NCI-H1694 (cell line): ENCODE measurements at places on chromosomes 12 and 14.

- DNase-seq: no peak
Measured at GRCh38 chr12:130621696-130622298, 94.3 kb downstream of the RIMBP2 start.

DNA sequence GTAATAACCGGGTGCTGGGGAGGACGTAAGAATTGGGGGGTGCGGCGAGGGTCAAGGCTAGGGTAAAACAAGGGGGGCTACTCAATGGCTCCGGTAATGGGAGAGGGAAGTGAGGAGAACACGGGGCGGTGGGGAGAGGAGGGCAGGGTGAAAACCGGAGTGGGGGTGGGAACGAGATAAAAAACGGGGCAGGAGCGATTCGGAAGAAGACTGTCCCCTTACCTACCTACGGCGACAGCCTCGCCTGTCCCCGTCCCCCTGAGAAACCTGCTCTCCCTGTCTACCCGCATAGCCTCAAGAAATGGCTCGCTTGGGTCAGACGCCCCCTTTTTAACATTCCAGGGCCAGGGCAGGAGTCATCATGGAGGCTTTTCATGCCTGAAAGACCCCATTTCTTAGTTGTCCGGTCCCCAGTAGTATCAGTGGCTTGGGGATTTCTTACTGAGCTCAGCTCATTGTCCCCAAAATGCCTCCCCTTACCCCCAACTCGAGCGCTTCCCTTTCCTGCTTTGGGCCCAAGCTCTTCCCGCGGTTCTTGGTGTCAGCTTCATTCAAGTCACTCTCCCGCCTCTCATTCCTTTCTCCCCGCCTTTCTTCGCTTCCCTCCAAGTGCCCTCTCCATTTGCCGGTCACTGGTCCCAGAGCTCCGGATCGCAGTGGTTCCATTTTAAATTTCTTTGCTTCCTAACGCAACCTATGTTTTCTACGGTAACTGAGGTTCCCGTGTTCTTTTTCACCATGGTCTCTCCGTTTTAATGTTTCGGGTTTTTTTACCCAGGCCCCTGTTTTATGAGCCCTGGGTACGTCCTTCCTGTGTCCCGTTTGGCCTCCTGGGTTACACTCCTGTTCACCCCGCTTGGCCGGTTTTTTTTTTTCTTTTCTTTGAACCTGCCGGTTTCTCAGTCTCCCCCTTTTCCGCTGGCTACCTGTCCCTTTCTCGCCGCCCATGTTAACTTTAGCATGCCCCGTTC is 1.2 kb upstream of the WSB2 start:
- DNase-seq: no peak

- DNase-seq: peak; percentile 81
Measured at GRCh38 chr14:81605660-81606059, 72.0 kb upstream of the SEL1L start.

- no peak for DNase-seq
Measured at GRCh38 chr12:55132816-55133215, 6.6 kb downstream of the OR9K2 start.

GRCh38 chr14:102980409-102980810 is 57.9 kb downstream of the AMN start:
- DNase-seq: no peak

- no peak for DNase-seq
Measured at GRCh38 chr12:7899755-7900154, 27.0 kb upstream of the SLC2A14 start.

DNA sequence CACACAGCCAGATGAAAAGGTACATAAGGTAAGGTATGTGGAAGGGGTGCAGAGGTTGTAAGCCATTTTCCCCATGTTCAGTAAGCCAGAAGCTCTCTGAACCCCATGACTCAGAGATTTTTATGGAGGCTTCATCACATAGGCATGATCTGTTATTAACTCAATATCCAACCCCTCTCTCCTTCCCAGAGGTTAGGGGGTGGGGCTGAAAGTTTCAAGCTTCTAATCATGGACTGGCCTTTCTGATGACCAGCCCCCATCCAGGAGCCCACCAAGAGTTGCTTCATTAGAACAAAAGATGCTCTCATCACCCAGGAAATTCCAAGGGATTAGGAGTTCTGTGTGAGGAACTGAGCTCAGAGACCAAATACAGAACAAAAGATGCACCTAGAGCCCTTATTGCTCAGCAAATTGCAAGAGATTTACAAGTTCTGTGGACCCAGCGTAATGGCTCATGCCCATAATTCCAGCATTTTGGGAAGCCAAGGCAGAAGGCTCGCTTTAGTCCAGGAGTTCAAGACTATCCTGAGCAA is 103.2 kb upstream of the DAAM1 start:
- no peak for DNase-seq

- DNase-seq: no peak
Measured at GRCh38 chr14:49920935-49921334, 28.1 kb downstream of the ARF6 start.
